ENCODE measurements at places on chromosomes 7 and 10.

- DNase-seq, result no peak
These were observed 16.3 kb downstream of the OR2AE1 start for GRCh38 chr7:99860281-99861127.

DNA sequence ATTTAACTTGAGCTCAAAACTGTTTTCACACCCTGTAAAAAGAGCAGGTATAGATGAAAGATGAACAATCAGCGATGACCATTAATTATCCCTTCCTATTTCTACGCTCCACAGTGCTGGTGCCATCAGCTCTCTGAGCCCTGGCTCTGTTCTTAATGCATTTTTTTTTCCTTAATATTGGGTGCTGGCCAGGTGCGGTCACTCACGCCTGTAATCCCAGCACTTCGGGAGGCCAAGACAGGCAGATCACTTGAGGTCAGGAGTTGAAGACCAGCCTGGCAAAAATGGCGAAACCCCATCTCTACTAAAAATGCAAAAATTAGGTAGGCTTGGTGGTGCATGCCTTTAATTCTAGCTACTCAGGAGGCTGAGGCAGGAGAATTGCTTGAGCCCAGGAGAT, 4.2 kb downstream of the STEAP4 start:
- DNase-seq, result no peak

- no peak for DNase-seq
These were observed 43.8 kb downstream of the PTPN12 start for GRCh38 chr7:77580762-77581350.

DNA sequence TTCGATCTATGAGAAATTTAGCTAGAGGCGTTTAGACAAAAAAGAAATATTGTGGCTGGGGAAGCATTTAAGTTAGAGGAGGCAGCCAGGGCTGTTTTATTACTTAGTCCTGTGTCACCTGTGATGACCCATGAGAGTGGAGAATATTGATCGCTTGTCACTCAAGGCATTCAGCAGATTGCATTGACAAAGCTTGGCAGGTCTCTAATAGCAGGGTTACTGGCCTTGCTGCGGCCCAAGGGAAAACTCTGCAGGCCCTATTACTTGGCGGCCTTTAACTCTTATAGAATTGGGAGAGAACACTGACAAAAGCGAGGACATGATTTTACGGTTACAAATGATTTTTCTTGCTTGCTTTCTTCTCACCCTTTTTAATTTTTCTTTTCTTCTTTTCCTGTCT, 473.5 kb downstream of the AUTS2 start:
- DNase-seq, result no peak

- DNase-seq, result no peak
These were observed 11.4 kb upstream of the FAS start for GRCh38 chr10:88979153-88979562.

DNA sequence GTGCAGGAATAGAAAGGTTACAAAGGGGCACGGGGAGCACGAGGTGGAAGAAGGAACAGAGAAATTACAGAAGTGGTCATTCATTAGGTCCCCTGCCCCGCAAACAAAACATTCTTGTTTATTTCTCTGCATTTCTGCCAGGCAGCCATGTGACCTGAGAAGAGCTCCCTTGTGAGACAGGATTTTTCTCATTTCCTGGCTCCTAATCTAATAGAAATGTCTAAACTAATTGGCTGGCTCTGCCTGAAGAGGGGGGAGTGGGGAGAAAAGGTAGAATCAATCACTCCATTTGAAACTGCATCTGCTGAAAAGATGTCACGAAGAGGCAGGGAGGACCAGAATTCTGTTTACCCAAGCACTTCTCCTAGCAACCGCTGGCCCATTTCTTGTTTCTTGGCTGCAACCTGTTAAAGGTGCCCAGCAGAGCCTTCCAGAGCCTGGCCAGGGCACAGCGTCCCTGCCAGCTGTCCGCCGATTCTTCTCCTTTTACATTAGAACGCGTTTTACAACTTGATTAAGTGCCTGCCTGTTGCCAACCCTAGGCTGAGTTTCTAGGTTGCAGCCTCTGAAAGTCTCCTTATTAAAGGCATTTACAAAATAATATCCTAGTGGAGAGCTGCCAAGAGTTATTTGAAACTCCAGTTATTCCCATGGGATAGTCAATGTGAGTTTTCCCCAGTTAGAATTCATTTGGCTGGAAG, 1227.6 kb downstream of the TYW1 start:
- no peak for DNase-seq

DNA sequence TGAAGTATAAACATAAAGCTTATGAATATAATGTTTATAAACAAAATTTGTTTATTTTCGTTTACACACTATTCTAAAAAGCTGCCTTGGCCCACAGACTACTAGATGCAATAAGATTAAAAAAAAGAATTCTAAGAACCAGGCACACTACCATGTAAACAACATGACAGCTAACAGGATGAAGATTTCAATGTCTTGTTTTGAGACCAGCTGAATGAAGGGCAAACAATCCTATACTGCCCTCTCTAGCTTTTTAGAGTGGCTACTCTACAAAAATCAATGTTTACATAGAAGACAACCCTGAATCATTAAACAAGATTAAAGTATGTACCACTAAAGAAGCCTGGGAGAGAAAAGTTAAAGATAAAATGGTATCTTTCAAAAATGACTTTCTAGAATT, 38.6 kb downstream of the SLC25A40 start:
- DNase-seq, result no peak

DNA sequence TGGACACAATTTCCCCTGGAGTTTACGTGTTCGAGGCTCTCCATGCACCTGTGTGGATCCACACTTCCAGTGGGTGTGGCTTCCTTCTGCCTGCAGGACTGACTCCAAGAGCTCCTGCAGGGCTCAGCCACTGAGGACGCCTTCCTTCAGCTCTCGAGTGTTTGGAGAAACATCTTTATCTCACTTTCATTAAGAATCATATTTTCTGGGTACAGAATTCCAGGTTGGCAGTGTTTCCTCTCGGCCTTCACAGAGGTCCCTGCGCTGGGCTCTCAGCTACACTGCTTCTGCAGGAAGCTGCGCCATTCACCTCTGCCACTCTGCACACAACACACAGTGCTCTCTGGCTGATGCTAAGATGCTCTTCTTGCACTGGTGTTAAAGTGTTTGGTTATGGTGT, 69.9 kb upstream of the NKX6-2 start:
- DNase-seq, result no peak

DNA sequence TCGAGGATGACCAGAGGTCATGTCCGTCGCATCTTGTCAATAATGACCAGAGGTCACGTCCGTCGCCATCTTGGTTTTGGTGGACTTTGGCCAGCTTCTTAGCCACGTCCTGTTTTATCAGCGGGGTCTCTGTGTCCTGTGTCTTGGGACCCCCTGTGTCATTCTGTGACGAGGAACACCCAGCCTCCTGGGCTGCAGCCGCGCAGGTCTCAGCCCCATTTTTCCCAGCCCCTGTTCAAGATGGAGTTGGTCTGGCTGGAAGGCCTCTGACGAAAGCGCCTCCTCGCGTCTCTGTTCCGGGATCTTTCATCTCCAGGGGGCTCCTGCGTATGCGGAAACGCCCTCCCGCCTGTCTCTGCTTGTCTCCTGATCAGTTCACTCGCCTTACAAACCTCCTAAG, 134.2 kb downstream of the ELFN1 start:
- DNase-seq, result no peak

GRCh38 chr7:24709585-24710360, 47.5 kb downstream of the GSDME start:
- DNase-seq, result no peak

- no peak for DNase-seq
These were observed 484.0 kb upstream of the ZWINT start for GRCh38 chr10:56844978-56845529.

Measured in activated CD8-positive, alpha-beta memory T cell treated with anti-CD3 and anti-CD28 coated beads for 48 hours (primary cell).